ENCODE measurements at places on chromosomes 5 and 9. TPM values are rescaled to one million over a fixed set of nuclear protein-coding genes. Genes with fewer than 3 reads are reported as not detected.
A peak's percentile ranks its signal among the peaks of the same experiment; 100 is the strongest.

- DNase-seq: no peak
These were observed 426.6 kb downstream of the ARHGEF28 start for GRCh38 chr5:74052441-74053221.

Gene CACNA1B
- 0.03 TPM for total RNA-seq

DNA sequence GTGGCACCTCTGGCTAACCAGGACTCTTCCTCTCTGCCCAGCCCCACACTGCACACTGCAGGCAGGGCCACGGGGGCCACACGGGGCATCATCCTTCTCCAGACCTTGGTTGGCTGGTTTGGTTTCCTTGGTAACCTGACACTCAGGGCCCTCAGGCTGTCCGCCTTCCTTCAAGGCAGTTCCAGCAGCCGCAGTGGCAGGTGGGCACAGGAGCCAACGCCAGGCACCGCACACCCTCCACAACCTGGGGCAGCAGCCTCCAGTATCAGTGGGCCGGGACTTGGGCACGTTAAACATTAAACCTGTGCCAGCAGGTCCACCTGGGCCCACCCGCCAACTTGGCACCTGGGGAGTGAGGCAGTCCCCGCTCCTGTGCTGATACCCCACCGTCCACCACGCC is 1.9 kb downstream of the NPDC1 start:
- DNase-seq: peak; percentile 57

Gene CCNO
- total RNA-seq: 0.31 TPM
